ENCODE measurements at places on chromosomes 13 and 19.

GRCh38 chr13:76634431-76635191 lies 251.6 kb downstream of the KCTD12 start:
- no peak overlapping the region for H3K27ac ChIP-seq
- H3K4me3 ChIP-seq: no peak overlapping the region
- no peaks in the 10 kb centered on the region for H3K36me3 ChIP-seq
- H3K27me3 ChIP-seq: peaks cover 2% of the 10 kb centered on the region

DNA sequence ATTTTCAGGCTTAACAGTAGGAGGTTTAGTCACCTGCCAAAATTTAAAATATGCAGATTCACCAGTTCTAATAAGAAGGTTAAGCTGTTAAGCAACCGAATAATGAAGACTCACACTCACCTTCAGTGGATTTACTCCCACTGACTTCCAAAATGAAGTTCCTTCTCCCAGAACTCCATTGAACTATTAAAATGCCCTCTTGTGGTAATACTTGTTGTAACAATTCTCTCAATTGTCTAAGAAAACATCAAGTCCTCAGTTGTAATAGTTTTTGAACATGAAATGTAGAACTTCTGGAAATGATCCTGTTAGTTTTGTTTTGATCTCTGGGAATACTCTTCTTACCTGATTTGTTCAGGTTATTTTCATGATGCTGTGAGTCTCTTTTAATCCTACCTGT lies 522.0 kb upstream of the ATXN8OS start:
- no peaks in the 10 kb centered on the region for H3K27me3 ChIP-seq
- H3K36me3 ChIP-seq: no peaks in the 10 kb centered on the region
- H3K4me3 ChIP-seq: no peak overlapping the region
- DNase-seq: no peak
- H3K4me1 ChIP-seq: no peaks in the 10 kb centered on the region

DNA sequence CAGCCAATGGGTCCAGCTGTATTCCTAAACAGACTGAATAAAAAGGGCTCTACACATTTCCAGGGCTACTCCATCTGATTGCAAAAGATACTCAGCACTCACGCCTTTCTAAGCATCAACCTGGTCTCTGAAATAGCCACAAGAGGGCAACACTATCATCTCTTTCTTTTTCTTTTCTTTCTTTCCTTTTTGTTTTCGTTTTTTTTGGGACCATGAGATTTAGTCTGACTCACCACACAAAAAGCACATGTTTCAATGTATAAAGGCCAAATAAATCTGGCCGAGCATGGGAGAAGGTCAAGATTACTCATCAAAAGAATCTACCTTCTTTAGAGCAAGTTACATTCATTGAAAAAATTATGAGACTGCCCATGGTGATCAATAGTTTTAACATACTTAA lies 805.6 kb upstream of the ARGLU1 start:
- H3K4me3 ChIP-seq: no peak overlapping the region
- H3K27ac ChIP-seq: no peak overlapping the region
- H3K4me1 ChIP-seq: no peaks in the 10 kb centered on the region
- no peak for DNase-seq
- no peaks in the 10 kb centered on the region for H3K36me3 ChIP-seq
- H3K27me3 ChIP-seq: no peaks in the 10 kb centered on the region

DNA sequence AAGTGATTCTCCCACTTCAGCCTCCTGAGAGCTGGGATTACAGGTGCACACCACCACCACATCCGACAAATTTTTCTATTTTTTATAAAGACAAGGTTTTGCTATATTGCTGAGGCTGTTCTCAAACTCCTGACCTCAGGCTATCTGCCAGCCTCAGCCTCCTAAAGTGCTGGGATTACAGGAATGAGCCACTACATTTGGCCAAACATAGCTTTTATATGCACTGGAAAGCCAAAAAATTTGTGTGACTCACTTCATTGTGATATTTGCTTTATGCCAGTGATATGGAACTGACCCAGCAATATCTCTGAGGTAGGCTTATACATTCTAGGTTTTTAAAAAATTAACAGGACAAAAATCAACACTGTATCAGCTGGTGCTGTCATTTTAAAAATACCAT lies 26.8 kb upstream of the ACOD1 start:
- no peak overlapping the region for H3K4me3 ChIP-seq
- no peaks in the 10 kb centered on the region for H3K36me3 ChIP-seq
- H3K4me1 ChIP-seq: no peaks in the 10 kb centered on the region

DNA sequence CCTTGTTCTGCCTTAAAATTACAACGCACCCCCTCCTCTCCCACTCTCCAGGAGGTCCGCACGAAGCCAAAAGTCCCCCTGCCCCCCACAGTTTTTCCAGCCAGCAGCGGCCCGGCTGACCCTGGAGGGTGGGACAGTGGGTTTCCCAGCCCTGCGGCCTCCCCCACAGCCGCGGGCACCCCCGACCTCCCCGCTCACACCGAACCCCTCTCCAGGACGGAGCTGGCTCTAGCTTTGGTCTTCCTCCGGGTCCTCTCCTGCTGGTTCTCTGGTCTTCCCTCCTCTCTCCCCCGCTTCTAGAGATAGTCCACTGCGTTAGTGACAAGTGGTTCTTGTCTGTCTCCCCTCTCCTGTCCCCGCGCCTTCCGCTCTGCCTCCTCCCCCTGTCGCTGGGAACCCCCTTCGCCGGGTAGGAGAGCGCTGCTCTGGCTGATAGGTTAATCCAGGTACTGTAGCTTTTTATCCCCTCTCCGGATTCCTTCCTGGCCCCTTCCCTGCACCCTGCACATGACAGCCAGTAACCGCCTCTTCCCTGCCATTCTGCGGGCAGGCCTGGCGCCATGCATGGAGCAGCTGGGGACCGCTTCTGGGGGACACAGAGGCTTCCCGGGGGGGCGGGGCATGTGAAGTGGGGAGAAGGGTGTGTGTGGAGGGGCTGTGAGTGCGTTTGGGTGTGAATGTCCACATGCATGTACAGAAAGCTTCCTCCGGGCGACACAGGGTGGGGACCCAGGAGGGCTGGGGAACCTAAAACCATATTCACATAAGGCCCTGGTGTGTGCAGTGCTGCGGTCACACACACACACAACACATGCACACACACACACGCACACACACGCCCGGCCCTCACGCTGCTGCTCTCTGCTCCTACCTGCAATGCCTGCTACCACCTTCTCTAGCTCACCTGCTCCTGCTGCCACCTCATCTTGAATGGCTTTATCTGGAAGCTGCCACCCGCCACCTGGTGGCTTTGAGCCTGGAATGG lies 17.2 kb downstream of the PRR36 start:
- H3K27ac ChIP-seq: no peak overlapping the region
- no peaks in the 10 kb centered on the region for H3K36me3 ChIP-seq
- peaks cover 13% of the 10 kb centered on the region for H3K27me3 ChIP-seq
- no peak for DNase-seq
- no peak overlapping the region for H3K4me3 ChIP-seq

- H3K4me1 ChIP-seq: peaks cover 41% of the 10 kb centered on the region
- peaks cover 13% of the 10 kb centered on the region for H3K36me3 ChIP-seq
- H3K4me3 ChIP-seq: peak within 1 kb of the TSS; percentile 83
- peak within 1 kb of the TSS; percentile 86 for H3K27ac ChIP-seq
These were observed at the start of gene TNFSF13B for GRCh38 chr13:108269601-108270328. Gene TNFSF13B, plus strand, starts transcription at chr13:108269718. Its CDS starts 178 bp downstream, at chr13:108269896.
